ENCODE measurements at places on chromosomes 5 and 9.

- DNase-seq: no peak
These were observed 6.1 kb upstream of the NRARP start for GRCh38 chr9:137308057-137308619.

DNA sequence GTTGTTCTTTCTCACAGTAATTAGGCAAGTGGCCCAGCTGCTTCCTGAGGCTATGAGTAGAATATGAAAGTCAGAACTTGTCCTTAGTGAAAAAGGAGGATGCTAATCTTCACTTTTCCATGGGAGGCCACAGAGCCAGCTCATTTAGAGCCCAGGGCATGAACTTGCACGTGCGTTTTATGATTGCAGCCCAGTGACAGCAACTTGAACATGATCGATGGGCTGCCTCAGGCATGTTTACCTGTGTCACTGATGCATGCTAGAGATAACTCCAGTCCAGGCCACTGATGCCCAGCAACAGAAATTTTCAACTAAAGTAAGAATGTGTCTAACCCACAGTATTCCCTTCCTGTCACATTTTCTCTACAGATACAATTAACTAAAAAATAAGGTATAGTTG is 179.3 kb downstream of the CTNND2 start:
- no peak for DNase-seq

GRCh38 chr5:170752257-170753215 is 31.0 kb upstream of the GABRP start:
- DNase-seq: no peak

- no peak for DNase-seq
These were observed 46.4 kb upstream of the STK32A start for GRCh38 chr5:147188200-147189108.

- DNase-seq: no peak
These were observed 9.3 kb upstream of the PTPN3 start for GRCh38 chr9:109507421-109507838.

GRCh38 chr9:89887286-89887685 is 282.5 kb downstream of the GADD45G start:
- no peak for DNase-seq

- DNase-seq: no peak
These were observed 17.6 kb downstream of the SLCO6A1 start for GRCh38 chr5:102481054-102481715.

DNA sequence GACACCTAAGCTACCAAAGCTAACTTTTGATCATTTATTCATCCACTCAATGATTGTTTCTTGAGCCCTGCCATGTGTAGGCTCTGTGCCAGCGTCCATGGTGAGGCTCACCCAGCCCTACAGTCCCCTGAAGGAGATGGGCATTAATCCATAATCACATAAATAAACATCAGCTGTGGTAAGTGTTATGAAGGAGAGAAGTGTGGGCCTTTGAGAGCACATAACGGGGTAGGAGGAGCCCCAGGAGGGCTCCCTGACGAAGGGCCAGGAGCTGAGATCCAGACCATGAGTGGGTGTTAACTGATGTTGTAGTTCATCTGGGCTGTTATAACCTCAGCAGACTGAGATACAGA is 53.9 kb upstream of the AFAP1L1 start:
- no peak for DNase-seq

DNA sequence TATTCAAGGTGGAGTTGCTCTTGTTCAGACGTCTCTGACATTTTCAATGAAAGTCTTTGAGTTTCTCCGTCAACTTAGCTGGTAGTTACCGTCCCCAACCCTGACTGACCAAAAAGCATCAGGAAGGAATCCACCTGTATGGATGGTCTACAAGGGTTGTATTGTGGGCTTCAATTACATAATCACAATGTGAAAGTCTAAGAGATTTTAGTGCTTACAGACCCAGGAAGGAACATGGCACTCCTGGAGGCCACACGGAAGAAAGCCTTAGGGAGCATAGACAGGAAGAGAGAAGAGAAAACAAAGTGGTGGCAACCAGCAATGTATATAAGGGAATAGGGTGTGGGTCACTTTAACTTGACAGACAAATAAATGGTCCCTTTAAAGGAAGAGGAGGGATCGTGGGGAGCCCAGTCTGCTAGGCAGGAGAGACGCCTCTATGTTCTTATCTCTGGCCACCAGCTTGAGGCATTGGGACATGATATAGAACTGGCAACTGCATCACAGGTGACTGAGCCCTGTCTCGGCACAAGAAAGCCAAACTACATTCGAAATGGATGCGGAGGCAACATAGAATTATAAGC is 80.4 kb downstream of the ALDH7A1 start:
- no peak for DNase-seq

GRCh38 chr9:73719660-73720059 is 568.0 kb downstream of the ANXA1 start:
- no peak for DNase-seq

- no peak for DNase-seq
These were observed 40.1 kb downstream of the TMEM167A start for GRCh38 chr5:83036991-83037575.

GRCh38 chr5:66596636-66597182 is 516 bp downstream of the MAST4 start:
- DNase-seq: no peak

GRCh38 chr9:89486681-89487080 is 11.2 kb downstream of the SEMA4D start:
- DNase-seq: no peak

- DNase-seq: no peak
These were observed 7.4 kb downstream of the MEF2C start for GRCh38 chr5:88875341-88876234.

- DNase-seq: no peak
These were observed 45.7 kb upstream of the GPR151 start for GRCh38 chr5:146561711-146562110.

DNA sequence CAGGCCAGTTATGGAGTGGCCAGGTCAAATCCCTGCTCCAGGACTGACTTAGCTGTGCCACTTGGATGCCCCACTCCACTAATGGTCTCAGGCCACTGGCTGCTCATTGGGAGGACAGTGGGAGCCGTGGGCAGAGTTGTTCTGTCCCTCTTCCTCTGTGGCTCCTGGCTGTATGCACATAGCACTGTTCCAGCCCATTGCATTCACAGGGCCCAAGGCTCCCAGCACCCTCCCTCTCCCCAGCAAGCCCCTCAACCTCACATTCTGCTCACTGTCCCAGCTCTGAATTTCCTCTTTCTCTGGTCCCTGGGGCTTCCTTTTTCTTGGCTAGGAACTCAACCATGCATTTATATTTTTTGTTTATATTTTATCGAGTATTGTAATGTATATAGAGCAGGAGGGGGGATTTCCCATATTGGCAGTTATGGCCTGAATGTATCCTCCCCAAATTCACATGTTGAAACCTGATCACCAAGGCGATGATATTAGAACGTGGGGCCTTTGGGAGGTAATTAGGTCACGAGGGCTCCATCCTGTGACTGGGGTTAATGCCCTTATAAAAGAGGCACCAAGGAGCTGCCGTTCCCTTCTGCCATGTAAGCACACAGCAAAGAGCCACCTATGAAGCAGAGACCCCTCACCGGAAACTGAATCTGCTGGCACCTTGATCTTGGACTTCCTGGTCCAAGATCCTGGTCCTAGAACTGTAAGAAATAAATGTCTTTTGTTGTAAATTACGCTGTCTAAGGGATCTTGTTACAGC is 17.0 kb upstream of the MVB12B start:
- DNase-seq: no peak

GRCh38 chr5:108726446-108727235 is 21.1 kb upstream of the FER start:
- DNase-seq: no peak

DNA sequence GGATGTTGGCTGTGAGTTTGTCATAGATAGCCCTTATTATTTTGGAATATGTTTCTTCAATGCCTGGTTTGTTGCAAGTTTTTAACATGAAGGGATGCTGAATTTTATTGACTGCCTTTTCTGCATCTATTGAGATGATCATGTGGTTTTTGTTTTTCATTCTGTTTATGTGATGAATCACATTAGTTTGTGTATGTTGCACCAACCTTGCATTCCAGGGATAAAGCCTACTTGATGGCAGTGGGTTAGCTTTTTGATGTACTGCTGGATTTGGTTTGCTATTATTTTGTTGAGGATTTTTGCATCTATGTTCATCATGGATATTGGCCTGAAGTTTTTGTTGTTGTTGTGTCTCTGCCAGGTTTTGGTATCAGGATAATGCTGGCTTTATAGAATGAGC is 225.6 kb downstream of the PCSK1 start:
- DNase-seq: no peak

- DNase-seq: no peak
These were observed 13.2 kb downstream of the TUT7 start for GRCh38 chr9:86341007-86341491.

- no peak for DNase-seq
These were observed 93.4 kb downstream of the KCNIP1 start for GRCh38 chr5:170597109-170597751.

GRCh38 chr9:118209343-118209742 is 505.1 kb downstream of the TLR4 start:
- DNase-seq: no peak

GRCh38 chr9:37682951-37683350 is 32.2 kb downstream of the FRMPD1 start:
- DNase-seq: no peak

- DNase-seq: no peak
These were observed 122.1 kb upstream of the DMAC1 start for GRCh38 chr9:7921545-7922197.

DNA sequence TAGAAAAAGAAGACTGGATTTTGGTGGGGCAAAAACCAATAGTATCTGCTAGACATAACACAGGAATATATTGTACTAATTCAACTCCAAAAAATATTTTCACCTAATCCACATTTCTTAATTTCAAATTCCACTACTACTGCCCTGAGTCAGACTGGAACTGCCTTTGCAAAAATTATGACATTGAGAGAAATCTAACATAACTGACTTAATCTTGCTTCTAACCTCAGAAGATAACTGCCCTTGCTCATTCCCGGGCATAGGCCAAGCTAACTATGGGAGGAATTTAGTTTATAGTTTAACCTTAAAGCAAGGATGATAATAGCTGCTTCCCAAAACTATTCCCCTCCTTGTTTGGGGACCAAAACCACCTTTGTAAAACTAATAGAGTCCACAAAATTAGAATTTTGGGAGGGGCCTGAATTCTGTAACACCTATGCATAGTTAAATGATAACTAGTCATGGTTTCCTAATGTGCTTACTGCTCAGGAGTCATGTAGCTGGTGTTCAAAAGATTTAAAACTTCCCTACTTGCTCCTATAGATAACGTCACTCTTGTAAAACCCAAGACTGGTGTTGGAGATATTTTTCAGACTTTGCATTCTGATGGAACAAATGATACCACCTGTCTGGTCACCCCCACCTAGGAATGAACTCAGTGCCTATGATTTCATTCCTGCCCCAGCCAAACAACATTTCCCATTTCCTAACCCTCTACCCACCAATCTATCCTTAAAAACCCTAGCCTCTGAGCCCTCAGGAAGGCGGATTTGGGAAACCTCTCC is 14.1 kb upstream of the TXN start:
- no peak for DNase-seq

DNA sequence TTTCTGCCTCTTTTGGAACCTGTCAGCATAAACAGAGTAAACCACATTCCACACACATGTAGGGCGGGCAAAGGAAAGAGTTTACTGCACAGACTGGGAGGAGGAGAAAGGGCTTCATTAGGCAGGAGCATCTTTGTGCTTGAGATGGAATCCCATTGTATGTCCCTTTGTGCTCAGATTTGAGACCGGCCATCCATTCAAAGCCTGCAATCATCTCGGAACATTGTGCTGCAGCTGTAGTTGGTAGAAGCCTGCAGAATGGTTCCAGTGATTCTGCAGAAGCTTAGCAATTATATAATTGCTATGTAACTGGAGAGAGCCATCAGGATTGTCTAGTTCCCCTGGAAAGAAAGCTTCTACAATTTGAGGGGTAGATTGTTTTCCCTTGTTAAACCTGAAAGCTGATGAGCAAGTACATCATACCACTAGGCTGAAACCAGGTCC is 16.5 kb downstream of the ZNF462 start:
- no peak for DNase-seq

DNA sequence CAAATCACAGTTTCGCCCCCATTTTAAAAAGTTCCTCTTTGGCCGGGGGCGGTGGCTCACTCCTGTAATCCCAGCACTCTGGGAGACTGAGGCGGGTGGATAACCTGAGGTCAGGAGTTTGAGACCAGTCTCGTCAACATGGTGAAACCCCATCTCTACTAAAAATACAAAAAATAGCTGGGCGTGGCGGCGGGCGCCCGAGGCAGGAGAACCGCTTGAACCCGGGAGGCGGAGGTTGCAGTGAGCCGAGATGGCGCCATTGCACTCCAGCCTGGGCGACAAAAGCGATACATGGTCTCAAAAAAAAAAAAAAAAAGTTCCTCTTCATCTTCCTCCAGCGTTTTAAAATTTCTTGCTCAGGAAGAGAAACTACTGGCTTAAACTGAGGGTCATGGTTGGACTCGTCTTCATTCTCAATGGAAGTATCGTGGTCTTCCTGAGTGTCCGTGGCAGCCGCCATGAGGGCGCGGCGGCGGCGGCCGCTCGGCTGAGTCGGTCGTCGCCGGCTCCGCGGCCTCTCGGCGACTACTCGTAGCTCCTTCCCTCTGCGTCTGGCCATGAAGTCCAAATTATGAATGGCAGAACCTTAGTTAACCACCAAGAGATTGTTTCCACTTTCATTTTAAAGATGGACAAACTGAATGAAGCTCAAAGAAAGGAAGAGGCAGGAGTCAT is 92.1 kb upstream of the NR5A1 start:
- DNase-seq: no peak

- DNase-seq: no peak
These were observed 301.1 kb downstream of the NR3C1 start for GRCh38 chr5:143102411-143102810.

DNA sequence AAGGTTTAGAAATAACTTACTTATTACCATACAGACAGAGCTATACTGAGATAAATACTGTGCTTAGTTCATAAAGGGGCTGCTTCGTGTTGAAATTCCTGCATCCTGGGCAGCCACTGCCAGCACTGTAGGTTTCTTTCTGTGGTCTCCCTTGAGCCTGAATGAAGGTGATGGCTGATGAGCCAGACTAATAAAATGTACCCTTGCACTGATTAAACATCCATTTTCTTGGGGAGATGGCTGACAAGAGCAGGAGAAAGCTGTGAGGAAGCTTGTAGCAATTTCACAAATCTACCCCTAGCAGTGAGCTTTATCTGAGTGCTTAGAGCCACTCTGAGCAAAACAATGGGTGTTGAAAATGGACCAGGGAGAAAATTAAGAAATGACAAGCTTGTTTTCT is 23.3 kb upstream of the ZSWIM6 start:
- DNase-seq: no peak

- no peak for DNase-seq
These were observed 52.7 kb upstream of the EQTN start for GRCh38 chr9:27349698-27350080.

- no peak for DNase-seq
These were observed 63.9 kb upstream of the TGFBR1 start for GRCh38 chr9:99040911-99041582.

GRCh38 chr5:91373006-91373405 is 10.1 kb downstream of the ARRDC3 start:
- no peak for DNase-seq

DNA sequence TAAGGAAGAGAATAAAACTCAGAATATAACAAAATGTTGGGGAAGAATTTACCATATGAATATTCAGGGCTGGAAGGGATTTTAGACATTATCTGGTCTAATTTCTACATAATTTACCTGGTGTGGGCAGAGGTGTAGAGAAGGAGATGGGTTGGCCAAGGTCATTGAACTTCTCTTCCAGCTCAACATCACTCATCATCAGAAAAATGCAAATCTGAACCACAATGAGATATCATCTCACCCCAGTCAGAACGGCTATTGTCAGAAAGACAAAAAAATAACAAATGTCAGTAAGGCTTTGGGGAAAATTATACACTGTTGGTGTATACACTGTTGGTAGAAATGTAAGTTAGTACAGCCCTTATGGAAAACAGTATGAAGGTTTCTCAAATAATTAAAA is 121.7 kb downstream of the PTTG1 start:
- no peak for DNase-seq
